ENCODE measurements at places on chromosomes 3 and 15.
A peak's percentile ranks its signal among the peaks of the same experiment; 100 is the strongest.

- H3K27me3 ChIP-seq: no peaks in the 10 kb centered on the region
- H3K4me1 ChIP-seq: peaks cover 21% of the 10 kb centered on the region
- no peak overlapping the region for H3K27ac ChIP-seq
- no peaks in the 10 kb centered on the region for H3K36me3 ChIP-seq
- no peak overlapping the region for H3K4me3 ChIP-seq
- DNase-seq: no peak
These were observed 1.5 kb upstream of the ISLR start for GRCh38 chr15:74171965-74172541.

DNA sequence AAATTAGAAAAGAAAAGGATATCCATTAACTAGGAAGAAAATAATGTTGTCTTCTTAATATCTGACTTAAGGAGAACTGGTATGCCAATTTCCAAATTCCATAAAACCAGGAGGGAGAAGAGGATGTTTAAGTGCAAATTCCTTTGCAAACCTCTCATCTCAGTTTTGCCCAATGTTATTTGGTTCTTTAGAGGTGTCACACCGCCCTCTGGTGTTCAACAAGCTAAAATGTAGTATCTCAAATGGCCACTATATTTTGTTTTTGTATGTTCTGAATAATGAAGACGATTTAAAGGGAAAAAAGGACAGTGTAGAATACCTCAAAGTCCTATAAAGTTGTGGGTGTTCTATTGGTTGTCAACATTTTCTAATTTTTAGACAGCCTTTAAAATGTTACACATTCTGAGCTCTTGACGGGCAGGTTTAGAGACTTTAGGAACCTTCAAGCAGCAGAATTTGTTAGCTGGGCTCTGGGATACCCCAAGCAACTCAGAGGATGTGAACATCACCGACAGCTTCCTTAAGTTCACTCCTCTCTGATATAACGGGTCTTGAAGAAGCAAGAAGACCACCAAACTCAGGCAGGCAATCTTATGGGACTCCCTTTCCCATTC lies 458.3 kb downstream of the MFSD1 start:
- H3K4me3 ChIP-seq: no peak overlapping the region
- H3K36me3 ChIP-seq: no peaks in the 10 kb centered on the region
- H3K27ac ChIP-seq: no peak overlapping the region

DNA sequence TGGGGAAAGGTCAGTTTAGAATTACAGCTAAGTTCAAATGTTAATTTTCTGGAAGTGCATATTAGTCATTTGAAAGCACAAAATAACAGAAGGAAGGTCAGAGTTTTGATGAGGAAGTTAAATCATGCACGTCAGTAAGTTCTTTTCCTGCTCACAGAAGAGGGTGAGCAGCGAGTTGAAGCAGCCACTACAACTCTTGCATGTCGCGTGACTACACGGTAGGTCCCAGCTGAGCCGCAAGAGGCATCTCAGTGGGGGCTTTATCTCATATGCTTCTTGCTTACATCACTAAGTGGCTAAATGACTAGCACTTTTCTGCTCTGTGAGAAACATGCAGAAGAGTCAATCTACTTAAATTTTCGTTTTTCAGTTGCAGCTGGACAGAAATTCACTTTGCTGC lies 21.3 kb upstream of the SEC62 start:
- no peak for DNase-seq
- no peak overlapping the region for H3K27ac ChIP-seq
- no peaks in the 10 kb centered on the region for H3K27me3 ChIP-seq

- no peaks in the 10 kb centered on the region for H3K36me3 ChIP-seq
- no peak overlapping the region for H3K4me3 ChIP-seq
- H3K27ac ChIP-seq: no peak overlapping the region
- no peak for DNase-seq
- H3K27me3 ChIP-seq: no peaks in the 10 kb centered on the region
These were observed 89.5 kb downstream of the PTPRG start for GRCh38 chr3:61650719-61651410.

DNA sequence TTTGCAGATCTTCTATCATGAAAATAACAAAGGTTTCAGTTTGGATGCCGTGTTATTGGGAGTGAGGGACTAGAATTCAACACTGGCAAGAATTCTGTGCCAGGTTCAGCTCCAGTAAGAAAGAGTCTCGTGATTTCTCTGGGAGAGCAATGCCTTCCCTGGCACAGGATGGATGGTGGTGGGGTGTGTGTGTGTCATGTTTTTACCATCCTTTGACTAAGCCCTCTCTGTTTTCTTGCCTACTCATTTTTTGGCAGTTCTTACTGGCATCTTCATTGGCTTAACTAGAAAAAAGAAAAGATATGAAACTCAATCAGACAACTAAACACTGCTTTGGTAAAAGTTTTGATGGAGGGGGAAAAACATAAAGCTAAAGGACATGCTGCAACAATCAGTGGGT lies 86.6 kb downstream of the FMN1 start:
- H3K27me3 ChIP-seq: no peaks in the 10 kb centered on the region
- DNase-seq: no peak
- no peak overlapping the region for H3K27ac ChIP-seq
- H3K4me3 ChIP-seq: no peak overlapping the region
- no peaks in the 10 kb centered on the region for H3K36me3 ChIP-seq

- DNase-seq: peak; percentile 87
- no peaks in the 10 kb centered on the region for H3K36me3 ChIP-seq
- no peak overlapping the region for H3K4me3 ChIP-seq
- H3K27ac ChIP-seq: no peak overlapping the region
These were observed 21.7 kb upstream of the TBC1D21 start for GRCh38 chr15:73851689-73852088.

GRCh38 chr3:166685246-166685645 lies 694.9 kb downstream of the ZBBX start:
- H3K4me3 ChIP-seq: no peak overlapping the region
- no peaks in the 10 kb centered on the region for H3K36me3 ChIP-seq
- H3K4me1 ChIP-seq: no peaks in the 10 kb centered on the region
- DNase-seq: no peak
- H3K27ac ChIP-seq: no peak overlapping the region
- no peaks in the 10 kb centered on the region for H3K27me3 ChIP-seq

DNA sequence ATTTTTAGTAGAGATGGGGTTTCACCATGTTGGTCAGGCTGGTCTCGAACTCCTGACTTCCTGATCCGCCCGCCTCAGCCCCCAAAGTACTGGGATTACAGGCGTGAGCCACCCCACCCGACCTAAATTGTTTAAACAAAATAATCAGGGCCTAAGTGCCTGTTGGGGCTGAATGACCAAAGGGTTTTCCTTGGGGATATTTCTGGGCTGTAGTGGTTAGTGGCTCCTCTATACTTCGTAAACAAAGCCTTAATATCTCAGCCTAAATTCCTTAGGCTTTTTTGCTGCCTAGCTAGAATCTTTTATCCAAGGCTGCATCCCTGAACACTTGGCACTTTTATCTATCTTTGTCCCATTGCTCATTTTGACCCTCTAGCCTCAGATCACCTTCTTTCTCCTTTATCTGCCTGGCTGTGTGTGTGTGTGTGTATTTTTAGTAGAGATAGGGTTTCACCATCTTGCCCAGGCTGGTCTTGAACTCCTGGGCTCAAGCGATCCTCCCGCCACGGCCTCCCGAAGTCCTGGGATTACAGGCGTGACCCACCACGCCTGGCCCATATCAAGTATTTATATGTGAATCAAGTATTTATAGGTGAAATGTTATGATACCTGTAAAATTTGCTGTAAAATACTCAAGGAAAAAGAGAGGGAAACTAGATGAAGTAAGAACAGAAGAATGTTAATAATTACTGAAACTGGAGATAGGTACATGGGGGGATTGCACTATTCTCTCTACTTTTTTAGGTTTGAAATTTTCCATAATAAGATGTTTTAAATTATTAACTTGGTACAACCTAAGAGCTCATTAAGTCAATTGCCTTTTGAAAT lies 1.8 kb downstream of the NUSAP1 start:
- H3K4me3 ChIP-seq: peak overlapping the region; percentile 71
- no peak for DNase-seq
- peaks cover 2% of the 10 kb centered on the region for H3K4me1 ChIP-seq
- H3K27me3 ChIP-seq: no peaks in the 10 kb centered on the region

GRCh38 chr3:64209866-64210621 lies 15.2 kb downstream of the PRICKLE2 start:
- no peaks in the 10 kb centered on the region for H3K27me3 ChIP-seq
- DNase-seq: no peak
- peaks cover 8% of the 10 kb centered on the region for H3K4me1 ChIP-seq
- H3K4me3 ChIP-seq: no peak overlapping the region
- H3K36me3 ChIP-seq: no peaks in the 10 kb centered on the region

- no peak overlapping the region for H3K4me3 ChIP-seq
- H3K27me3 ChIP-seq: no peaks in the 10 kb centered on the region
- no peak for DNase-seq
These were observed 14.8 kb upstream of the ZNF639 start for GRCh38 chr3:179308001-179308400.

DNA sequence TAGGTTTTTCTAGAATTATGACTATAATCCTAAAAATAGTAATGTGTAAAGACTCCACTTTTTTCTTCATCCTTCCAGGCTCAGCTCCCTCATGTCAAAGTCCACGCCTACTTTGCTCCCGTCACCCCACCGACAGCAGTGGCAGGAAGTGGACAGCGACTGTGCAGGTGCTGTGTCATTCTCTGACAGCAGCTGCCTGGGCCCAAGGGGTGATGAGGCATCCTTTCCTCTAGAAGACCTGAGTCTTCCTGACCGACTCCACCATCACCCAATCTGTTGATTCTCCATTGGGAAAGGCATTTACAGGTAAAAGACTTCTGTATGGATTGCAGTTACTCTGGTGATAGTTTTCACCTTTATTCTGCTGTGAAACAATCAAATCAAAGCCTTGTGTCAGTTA lies 54.8 kb downstream of the UBP1 start:
- H3K27me3 ChIP-seq: no peaks in the 10 kb centered on the region
- peaks cover 18% of the 10 kb centered on the region for H3K36me3 ChIP-seq
- H3K4me3 ChIP-seq: no peak overlapping the region
- H3K4me1 ChIP-seq: no peaks in the 10 kb centered on the region

GRCh38 chr3:126357295-126358037 lies at the start of gene KLF15:
Gene KLF15, minus strand, starts transcription at chr3:126357408. Its CDS starts 4,486 bp downstream, at chr3:126352922.
- no peaks in the 10 kb centered on the region for H3K36me3 ChIP-seq
- peak within 1 kb of the TSS; percentile 92 for H3K4me3 ChIP-seq
- H3K27ac ChIP-seq: no peak within 1 kb of the TSS

- no peaks in the 10 kb centered on the region for H3K36me3 ChIP-seq
- H3K4me3 ChIP-seq: no peak overlapping the region
- no peaks in the 10 kb centered on the region for H3K4me1 ChIP-seq
These were observed 115.7 kb downstream of the WNT7A start for GRCh38 chr3:13764161-13764560.

- peak overlapping the region; percentile 11 for H3K27ac ChIP-seq
- DNase-seq: no peak
- no peaks in the 10 kb centered on the region for H3K27me3 ChIP-seq
- no peak overlapping the region for H3K4me3 ChIP-seq
These were observed 74.6 kb downstream of the PRICKLE2 start for GRCh38 chr3:64150623-64151207.
